Mesothelial cell of epicardium (in vitro differentiated cells): ENCODE measurements at places on chromosomes 2 and 18. TPM values are rescaled to one million over a fixed set of nuclear protein-coding genes. Genes with fewer than 3 reads are reported as not detected.

- H3K27ac ChIP-seq: no peak overlapping the region
- no peaks in the 10 kb centered on the region for H3K36me3 ChIP-seq
- no peak overlapping the region for H3K4me3 ChIP-seq
- DNase-seq: no peak
- H3K27me3 ChIP-seq: no peaks in the 10 kb centered on the region
Observed at GRCh38 chr2:122999821-123000220, 1025.3 kb upstream of the CNTNAP5 start.

- H3K36me3 ChIP-seq: no peaks in the 10 kb centered on the region
- H3K27ac ChIP-seq: no peak overlapping the region
- H3K4me1 ChIP-seq: no peaks in the 10 kb centered on the region
Observed at GRCh38 chr18:58004317-58004716, 39.7 kb upstream of the NEDD4L start.

DNA sequence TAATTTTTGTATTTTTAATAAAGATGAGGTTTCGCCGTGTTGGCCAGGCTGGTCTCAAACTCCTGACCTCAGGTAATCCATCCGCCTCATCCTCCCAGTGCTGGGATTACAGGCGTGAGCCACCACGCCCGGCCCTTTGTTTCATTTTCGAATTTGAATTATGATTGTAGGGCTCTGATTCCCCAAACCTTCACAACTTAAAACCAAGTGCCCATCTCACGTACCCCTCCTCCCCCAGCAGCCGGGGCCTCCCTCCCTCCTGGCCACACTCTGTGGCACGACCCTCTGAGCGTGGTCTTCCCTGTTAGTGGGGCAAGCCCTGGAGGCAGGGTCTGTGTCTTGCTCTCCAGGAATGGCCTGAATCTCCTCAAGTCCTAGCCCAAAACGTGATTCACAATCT is 166.5 kb downstream of the ASB1 start:
- DNase-seq: no peak
- H3K27ac ChIP-seq: no peak overlapping the region
- H3K36me3 ChIP-seq: no peaks in the 10 kb centered on the region
- H3K27me3 ChIP-seq: peaks cover 5% of the 10 kb centered on the region
- no peak overlapping the region for H3K4me3 ChIP-seq

The SCYGR4 gene
- not detected in 3 replicates for total RNA-seq

The OTOS gene
- not detected in 3 replicates for total RNA-seq

The STAM2 gene
- total RNA-seq: 29.0 to 30.4 TPM (median 30.3 TPM) in 3 replicates

The MFSD6 gene
- 10.9 to 12.6 TPM (median 11.7 TPM) in 3 replicates for total RNA-seq

The GPR39 gene
- total RNA-seq: 0.07 to 0.47 TPM (median 0.31 TPM) in 3 replicates
